ENCODE measurements at places on chromosomes 3 and 15. TPM values are rescaled to one million over a fixed set of nuclear protein-coding genes. Genes with fewer than 3 reads are reported as not detected.

DNA sequence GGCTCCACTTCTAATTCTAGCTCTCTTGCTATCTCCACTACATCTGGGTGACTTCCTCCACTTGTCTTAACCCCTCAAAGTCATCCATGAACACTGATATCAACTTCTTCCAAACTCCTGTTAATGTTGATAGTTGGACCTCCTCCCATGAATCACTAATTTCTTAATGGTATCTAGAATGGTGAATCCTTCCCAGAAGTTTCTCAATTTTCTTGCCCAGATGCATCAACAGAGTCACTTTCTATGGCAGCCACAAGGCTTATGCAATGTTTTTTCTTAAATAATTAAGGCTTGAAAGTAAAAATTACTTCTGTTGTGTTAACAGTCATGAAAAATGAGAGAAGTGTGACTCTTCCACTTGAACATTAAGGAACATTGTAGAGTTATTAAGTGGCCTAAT lies 164.3 kb downstream of the PCCB start:
- DNase-seq, result no peak

DNA sequence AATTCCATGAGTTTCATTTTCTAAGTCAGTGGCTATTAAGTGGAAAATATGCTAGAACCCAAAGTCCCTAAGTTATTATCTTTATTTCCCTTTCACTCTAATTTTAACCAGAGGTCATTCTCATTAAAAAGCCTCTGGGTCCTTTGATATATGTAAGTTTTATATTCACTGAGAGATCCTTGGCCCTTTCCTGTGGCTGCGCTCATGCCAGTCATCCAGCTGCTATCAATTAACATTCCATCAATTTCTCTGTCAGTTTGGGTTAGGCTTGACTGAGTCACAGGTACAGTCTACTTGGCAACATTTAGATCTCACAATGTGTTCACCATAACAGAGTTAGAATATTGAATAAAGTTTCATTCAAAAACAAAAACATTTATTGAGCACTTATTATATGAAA lies 58.0 kb upstream of the FBN1 start:
- no peak for DNase-seq

DNA sequence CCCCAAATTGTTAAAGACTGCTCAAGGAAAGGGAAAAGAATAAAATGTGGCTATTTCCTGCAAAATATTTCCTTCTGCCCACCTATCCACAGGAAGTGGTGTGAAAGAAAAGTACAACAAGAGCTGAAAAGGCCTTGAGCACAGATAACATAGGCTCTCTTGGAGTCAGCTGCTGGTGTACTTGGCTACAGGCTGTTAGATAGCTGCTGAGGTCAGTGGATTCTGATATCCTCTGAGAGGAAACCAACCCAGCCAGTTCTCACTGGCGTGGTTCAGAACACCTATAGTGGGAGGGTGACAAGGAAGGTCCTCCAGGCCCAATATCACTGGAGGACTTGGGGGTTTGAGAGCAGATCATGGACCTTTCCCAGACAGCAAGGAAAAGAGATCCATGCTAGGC lies 124.4 kb upstream of the GAP43 start:
- no peak for DNase-seq

GRCh38 chr3:46866032-46866595 lies 2.9 kb upstream of the MYL3 start:
- no peak for DNase-seq

- no peak for DNase-seq
Observed at GRCh38 chr15:95134431-95135110, 903.2 kb downstream of the MCTP2 start.

- DNase-seq, result no peak
Observed at GRCh38 chr3:28042707-28043106, 198.7 kb upstream of the CMC1 start.

DNA sequence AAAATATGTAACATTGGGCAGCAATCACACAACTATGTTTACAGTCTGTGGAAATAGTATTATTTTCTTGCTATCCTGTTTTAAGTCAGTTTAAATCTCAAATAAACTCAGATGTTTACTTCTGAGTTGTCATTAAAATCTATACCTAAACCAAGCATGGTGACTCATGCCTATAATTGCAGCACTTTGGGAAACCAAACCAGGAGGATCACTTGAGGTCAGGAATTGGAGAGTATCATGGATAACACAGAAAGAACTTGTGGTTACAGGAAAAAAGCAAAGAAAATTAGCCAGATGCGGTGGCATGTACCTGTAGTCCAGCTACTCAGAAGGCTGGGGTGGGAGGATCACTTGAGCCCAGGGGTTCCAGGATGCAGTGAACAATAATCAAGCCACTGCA lies 631.6 kb upstream of the EPHA6 start:
- DNase-seq, result no peak

DNA sequence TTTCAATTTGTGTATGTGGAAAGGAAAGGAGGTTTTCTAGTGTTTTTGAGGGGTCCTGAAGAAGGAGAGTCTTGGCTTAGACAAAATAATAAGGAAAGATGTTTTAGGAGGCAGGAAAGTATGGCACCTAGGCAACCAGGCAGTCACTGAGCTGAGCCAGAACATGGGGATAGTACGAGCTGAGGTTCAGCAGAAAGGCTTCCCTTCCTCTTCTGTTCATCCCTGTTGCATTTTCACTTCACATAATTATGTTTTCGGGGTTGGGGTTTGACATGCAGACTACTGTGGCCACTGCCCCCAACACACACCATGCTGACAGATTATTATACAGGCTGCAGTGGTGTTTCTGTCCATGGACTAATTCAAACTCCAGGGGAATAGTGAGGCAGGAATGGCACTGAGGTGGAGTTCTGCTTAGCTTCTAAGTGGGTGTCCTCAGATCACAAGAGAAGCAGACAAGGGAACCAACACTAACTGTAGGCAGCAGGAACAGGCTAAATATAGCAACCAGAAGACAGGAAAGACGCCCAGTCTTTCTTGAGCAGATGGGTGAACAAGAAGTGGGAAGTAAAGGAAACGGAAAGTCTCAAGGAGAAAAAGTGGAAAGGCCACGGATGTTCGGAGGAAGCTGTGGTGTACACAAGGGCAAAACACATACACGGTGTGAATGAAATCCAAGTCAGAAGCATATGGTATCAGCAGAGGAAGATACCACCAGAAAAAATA lies 305.8 kb downstream of the PLCL2 start:
- DNase-seq, result no peak

GRCh38 chr3:32758375-32758753 lies 59.4 kb upstream of the TRIM71 start:
- DNase-seq, result no peak

DNA sequence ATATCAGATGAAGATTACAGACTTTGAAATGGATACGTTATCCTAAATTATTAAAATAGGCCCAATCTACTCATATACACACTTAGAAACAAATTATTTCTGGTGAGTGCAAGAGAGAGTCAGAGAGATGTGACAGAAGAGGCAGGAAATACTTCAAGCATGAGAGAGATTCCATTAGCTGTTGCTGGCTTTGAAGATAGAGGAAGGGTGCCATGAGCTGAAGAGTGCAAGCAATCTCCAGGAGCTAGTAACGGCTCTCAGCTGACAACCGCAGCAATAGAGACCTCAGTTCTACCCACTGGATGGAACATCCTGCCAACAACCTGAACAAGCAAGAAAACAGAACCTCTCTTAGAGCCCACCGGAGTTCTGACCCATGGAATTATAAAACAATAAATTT lies 270.7 kb upstream of the SLITRK3 start:
- DNase-seq, result no peak

DNA sequence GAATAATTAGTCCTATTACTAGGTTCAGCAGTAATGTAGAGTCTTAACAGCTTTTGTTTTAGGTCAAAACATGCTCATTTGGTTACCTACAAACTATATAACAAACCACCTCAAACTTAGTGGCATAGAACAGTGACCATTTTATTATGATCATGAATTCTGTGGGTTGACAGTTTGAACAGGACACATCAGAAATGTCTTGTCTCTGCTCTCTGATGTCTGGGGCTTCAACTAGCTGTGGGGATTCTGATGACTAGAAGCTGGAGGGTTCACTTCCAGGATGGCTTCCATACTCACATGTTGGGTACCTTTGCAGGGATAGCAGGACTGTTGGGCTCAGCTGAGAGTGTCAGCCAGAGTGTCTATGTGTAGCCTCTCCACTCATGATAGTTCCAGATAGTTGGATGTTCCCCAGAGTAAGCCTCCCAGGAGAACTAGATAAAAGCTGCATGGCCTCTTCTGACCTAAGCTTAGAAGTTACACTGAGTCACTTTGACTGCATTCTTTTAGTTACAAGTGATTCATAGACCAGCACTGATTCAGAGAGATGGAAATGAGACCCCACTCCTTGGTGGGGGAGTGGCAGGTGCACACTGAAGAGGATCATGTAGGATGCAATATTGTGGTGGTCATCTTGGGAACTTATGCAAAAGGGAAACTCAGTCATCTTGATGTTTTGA lies 32.6 kb downstream of the PLCL2 start:
- no peak for DNase-seq

DNA sequence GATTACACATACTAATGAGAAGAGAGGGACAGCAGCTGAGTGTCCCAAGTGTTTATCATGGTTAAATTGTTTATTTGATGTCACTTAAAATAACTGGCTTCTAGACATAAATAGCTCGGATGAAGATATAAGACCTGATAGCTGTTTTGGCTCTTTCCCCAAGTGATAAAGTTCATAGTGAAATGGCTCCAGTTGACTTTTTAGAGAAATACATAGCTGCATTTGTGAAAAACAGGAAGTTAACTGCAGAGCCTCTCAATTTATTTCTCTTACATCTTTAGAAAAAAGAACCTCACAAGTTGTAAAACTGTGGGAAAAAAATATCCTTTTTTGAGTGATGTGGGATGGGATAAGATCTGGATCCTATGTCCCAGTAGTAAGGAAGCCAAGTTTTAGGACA lies 332.9 kb upstream of the RASGRP1 start:
- DNase-seq, result no peak

DNA sequence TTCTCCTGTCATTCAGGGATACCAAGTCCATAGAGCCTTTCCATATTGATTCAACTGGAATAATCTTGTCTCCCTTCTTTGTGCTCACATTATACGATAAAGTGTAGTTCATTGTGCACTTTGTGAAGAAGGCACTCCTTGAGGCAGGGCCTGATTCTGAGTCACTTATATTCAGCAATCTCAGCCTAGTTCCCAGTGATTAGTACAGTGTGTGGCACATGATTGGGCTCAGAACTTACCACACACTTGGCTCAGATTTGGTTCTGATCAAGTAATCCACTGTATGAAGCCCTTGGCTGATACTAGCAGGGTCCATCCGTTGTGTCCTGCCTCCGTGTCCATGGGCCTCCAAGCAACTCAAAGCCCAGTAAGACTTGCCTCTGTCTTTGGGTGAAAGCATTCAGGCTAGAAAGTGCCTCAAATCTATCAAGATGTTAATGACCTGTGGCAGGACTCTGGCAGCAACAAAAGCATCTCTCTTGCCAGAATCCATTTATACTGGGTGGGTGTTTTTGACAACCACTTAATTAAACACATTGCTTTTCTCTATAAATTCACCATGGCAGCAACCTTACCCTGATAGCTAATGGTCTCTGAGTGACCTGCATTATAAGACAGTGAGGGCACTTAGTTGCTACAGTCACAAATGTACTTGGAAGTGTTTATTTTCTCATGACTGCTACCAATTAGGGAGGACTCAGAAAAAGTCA lies 51.3 kb downstream of the TPRG1 start:
- DNase-seq, result no peak

DNA sequence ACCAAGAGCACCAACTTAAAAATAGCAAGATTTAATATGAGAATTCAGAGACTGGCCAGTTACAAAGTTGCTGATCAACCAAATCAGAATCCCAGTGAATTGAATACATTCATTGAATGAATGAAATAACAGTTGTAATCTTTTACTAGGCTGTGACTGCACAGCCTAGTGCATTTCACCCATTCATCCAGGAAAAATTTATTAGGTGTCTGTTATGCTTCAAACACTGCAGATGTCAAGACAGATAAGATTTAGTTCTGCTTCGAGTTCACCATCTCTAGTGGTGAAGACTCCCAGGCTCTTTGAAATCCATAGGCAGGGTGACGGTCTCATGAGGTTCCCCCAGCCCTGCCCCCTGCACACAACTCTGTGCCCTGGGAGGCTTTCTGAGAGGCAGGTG lies 28.9 kb downstream of the TGM4 start:
- DNase-seq, result no peak

DNA sequence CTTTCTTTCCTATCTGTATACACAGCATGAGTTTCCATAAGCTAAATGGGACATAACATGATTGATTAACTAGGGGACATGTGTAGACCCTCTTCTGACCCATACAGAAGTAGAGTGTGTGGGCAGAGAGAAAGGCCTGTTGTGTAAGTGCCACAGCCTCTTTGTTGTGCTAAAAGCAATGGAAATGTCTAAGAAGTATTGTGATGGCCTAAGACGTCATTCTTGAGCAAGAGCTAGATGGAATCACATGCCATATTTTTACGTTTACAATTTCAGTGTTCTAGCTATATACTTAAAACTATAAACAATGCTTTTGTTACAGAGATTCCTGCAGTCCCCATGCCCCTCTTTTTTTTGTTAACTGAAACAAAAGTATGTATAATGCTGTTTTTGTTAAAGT lies 61.9 kb downstream of the CD47 start:
- DNase-seq, result no peak

DNA sequence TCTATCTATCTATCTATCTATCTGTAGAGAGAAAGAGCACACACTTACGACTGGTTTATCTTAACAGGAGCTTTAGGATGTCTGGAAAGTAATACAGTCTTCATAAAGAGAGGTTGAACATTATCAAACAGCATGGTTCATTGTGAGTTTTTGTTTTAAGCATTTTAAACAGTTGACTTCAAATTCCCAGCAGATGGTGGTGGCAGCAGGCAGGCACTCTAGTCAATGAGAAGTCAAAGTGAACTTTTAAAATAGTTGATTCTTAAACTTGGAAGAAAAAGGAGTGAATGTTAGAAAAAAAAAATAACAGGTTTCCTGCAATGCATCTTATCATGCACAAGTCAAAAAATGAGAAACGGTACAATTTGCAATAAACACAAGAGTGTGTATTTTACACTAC lies 432.7 kb downstream of the IL5RA start:
- DNase-seq, result no peak

DNA sequence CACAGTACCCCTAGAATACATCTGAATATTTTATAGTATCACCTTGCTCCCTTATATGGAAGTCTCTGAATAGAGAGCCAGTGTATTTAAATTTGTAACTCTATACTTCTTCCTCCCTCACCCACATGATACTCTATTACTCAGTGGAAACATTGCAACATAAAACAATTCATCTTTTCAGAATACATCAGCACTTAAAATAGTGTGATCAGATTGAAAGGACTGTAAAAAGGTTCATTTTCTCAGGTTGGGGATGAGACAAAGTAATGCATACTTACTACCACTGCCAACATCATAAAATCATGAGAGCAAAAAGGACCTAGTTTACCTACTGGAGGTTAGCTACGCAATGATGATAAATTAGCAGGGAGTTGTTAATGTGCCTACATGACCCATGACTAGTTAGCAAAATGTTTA lies 13.8 kb upstream of the THRB start:
- no peak for DNase-seq

- DNase-seq, result no peak
Observed at GRCh38 chr15:86773736-86774135, 694.1 kb downstream of the AGBL1 start.

Gene UBE3A
- 69.8 TPM for total RNA-seq

Gene SCN11A
- not detected for total RNA-seq

Gene GOLGA8T
- total RNA-seq, result not detected

Gene GOLGA6L7
- not detected for total RNA-seq

Gene NR2C2
- 44.1 TPM for total RNA-seq

Gene KNG1
- total RNA-seq, result not detected

Gene C3orf38
- total RNA-seq, result 12.8 TPM

Gene GPR62
- total RNA-seq, result not detected

Gene DLEC1
- 0.35 TPM for total RNA-seq

All from PC-9 (cell line).